Activated CD4-positive, alpha-beta T cell treated with anti-CD3 and anti-CD28 coated beads, Interleukin-2, amount 10 ng/mL, durations not matched to agents 24 days and 14 days (primary cell): ENCODE measurements at places on chromosomes 11 and 22. TPM values are rescaled to one million over a fixed set of nuclear protein-coding genes. Genes with fewer than 3 reads are reported as not detected.

Gene MTMR2
- total RNA-seq: 37.5 and 38.4 TPM in 2 replicates

Gene PIK3C2A
- total RNA-seq: 30.3 and 35.3 TPM in 2 replicates

DNA sequence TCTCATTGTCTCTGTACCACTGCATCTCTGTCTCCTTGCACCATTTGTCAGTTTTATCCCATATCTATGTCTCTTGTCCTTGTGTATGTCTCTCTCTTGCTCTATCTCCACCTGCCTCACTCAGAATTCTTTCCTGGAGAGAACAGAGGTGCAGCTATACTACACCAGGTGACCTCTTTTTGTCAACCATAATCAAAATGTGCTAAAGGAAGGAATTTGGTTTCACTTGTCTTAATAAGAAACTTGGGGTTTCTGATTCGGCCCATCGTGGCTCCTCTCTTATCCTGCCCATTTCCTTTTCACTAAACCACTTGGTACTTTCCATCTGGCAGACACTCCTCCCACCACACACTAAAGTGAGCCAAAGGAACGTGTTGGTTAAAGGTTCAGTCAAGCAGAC is 2.0 kb upstream of the C11orf42 start:
- H3K27ac ChIP-seq: peak overlapping the region; percentile 41
- DNase-seq: peak; percentile 75
- H3K4me1 ChIP-seq: peaks cover 27% of the 10 kb centered on the region
- no peaks in the 10 kb centered on the region for H3K27me3 ChIP-seq
- H3K4me3 ChIP-seq: peak overlapping the region; percentile 18
- H3K36me3 ChIP-seq: peaks cover 3% of the 10 kb centered on the region

DNA sequence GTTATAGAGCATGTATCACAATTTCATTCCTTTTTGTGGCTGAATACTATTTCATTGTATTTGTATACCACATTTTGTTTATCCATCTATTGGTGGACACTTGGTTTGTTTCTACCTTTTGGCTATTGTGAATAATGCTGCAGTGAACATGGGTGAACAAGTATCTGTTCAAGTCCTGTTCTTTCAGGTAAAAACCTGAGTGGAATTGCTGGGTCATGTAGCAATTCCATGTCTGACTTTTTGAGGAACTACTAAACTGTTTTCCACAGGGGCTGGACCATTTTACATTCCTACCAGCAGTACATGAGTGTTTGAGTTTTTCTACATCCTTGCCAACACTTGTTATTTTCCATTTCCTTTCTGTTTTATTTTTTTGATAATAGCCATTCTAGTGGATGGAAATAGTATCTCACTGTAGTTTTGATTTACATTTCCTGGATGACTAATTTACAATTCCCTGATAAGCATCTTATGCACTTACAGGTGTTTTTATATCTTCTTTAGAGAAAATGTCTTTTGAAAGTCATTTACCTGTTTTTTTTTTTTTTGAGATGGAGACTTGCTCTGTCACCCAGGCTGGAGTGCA is 12.2 kb downstream of the CABIN1 start:
- peaks cover 45% of the 10 kb centered on the region for H3K36me3 ChIP-seq
- peaks cover 31% of the 10 kb centered on the region for H3K4me1 ChIP-seq
- peak overlapping the region; percentile 73 for H3K27ac ChIP-seq
- H3K4me3 ChIP-seq: no peak overlapping the region
